NCI-H1048 (cell line): ENCODE measurements at places on chromosomes 3 and 15.

DNA sequence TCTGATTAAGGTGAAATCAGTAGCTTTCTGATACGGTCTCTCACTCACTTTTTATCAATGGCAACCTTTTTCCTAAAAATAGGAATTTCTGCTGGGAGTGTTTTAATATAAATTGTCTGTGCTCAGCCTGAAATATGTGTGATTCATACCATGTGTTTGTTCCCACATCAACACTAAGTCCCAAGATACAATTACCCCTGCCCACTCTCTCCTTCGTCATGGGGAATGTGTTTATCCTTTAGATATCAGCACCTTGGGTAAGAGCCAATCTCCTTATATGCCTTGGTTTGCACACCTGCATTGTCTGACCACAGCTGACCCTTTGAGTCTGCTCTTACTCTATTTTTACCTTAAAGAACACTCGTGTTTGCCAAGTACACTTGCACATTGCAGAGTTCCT, 356.4 kb downstream of the LPP start:
- DNase-seq: no peak

DNA sequence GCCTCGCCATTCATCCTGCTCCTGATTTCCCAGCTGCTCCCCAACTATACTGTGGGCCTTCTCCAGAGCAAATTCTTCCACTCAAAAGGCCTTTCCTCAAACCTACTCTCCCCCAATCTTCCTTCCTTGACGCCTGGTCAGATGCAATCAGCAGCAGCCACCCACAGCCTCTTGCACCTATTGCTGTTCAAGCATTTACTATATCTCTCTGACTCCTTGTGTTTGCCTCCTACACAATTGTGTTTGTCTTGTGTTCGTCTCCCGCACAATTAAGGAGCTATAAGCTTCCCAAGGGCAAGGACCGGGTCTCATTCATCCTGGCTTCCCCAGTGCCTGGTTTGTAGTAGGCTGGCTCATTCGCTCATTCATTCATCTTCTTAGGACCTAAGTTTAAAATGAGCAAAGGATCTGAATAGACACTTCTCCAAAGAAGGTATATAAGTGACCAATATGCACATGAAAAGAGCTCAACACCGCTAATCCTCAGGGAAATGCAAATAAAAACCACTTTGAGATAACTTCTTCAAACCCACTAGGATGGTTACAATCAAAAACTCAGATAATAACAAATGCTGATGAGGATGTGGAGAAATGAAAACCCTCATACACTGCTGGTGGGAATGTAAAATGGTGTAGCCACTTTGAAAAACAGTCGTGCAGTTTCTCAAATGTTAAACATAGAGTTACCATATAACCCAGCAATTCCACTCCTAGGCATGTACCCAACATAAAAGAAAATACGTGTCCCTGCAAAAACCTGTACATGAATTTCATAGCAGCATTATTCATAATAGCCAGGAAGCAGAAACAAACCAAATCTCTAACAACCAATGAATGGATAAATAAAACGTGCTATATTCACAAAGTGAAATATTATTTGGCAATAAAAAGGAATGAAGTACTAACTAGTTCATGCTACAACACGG, 31.0 kb downstream of the MEGF11 start:
- no peak for DNase-seq

GRCh38 chr3:129415378-129415777, 13.1 kb downstream of the EFCAB12 start:
- no peak for DNase-seq

GRCh38 chr15:49286649-49287404, 116.8 kb downstream of the GALK2 start:
- DNase-seq: no peak

GRCh38 chr3:141764986-141765385, 1.8 kb downstream of the GRK7 start:
- no peak for DNase-seq

GRCh38 chr15:59244337-59244736, 37.7 kb downstream of the LDHAL6B start:
- no peak for DNase-seq

GRCh38 chr3:184143327-184143726, 8.2 kb downstream of the EIF2B5 start:
- no peak for DNase-seq
